Thoracic aorta (tissue), 2 donors: ENCODE measurements at places on chromosomes 6 and 20. TPM values are rescaled to one million over a fixed set of nuclear protein-coding genes. Genes with fewer than 3 reads are reported as not detected.

DNA sequence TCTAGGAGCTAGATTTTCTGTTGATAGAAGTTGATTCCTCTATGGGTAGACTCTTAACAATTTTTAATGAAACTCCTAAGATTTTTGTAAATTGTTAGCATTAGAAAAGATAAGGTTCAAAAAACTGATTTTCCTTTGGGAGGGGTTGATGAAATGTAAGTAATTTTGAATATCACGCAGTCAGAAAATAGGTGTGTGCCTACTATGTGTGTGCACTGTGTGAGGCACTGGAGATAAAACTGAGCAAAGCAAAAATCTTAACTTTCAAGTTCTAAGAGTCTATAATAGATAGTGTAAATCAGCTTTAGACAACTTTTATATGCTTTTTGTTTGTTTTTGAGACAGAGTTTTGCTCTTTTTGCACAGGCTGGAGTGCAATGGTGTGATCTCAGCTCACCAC is 53.3 kb downstream of the FAM217A start:
- DNase-seq, result no peak
- no peak overlapping the region for H3K27ac ChIP-seq
- H3K27me3 ChIP-seq, result no peaks in the 10 kb centered on the region

DNA sequence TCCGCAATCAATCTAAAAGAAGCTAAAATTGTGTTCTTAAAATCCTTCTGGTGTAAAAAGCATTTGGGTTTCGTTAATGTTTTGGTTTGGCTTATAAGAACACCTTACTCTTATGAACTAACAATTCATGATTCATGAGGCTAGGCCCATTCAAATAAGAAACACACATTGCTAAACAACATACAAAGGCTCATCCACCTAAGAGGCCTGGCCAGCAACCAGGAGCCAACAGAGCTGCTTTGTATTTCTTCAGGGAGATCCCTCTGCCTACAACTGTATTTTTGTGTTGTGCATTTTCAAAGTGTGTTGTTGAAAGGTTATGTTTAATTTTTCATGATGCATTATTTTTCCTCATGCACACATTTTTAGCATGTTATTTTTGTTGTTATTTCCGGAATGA is 98.6 kb downstream of the PTPRK start:
- no peak overlapping the region for H3K4me3 ChIP-seq
- H3K4me1 ChIP-seq, result peaks cover 15% of the 10 kb centered on the region
- H3K36me3 ChIP-seq, result no peaks in the 10 kb centered on the region
- no peak for DNase-seq

GRCh38 chr6:101662111-101662897 is 268.8 kb downstream of the GRIK2 start:
- no peak overlapping the region for H3K4me3 ChIP-seq
- no peak for DNase-seq
- no peaks in the 10 kb centered on the region for H3K4me1 ChIP-seq
- no peaks in the 10 kb centered on the region for H3K36me3 ChIP-seq
- H3K27me3 ChIP-seq, result no peaks in the 10 kb centered on the region

- H3K27ac ChIP-seq, result no peak overlapping the region
- peaks cover 7% of the 10 kb centered on the region for H3K4me1 ChIP-seq
- no peak for DNase-seq
Measured at GRCh38 chr6:4903751-4904370, 100.0 kb downstream of the RPP40 start.

DNA sequence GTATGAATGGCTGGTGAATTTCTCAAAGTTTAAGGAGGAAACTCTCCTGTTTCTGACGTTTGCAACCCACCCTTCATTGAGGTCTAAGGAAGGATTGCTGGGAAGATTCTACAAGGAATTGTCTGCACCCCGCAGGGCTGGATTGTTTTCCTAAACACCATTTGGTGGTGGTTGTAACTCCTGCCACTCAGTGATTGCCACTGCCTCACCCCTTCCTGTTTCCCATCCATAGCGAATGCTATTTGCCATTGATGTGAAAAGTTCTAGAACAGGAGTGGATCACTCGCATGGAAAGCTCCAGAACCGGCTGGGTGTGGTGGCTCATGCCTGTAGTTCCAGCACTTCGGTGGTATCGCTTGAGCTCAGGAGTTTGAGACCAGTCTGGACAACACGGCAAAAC is 8.7 kb upstream of the DSP start:
- no peak overlapping the region for H3K4me3 ChIP-seq
- H3K27ac ChIP-seq, result no peak overlapping the region
- H3K36me3 ChIP-seq, result no peaks in the 10 kb centered on the region
- H3K27me3 ChIP-seq, result no peaks in the 10 kb centered on the region
- DNase-seq, result no peak
- no peaks in the 10 kb centered on the region for H3K4me1 ChIP-seq

GRCh38 chr6:157049133-157049532 is 272.0 kb downstream of the ARID1B start:
- H3K4me1 ChIP-seq, result peaks cover 35% of the 10 kb centered on the region
- H3K27ac ChIP-seq, result no peak overlapping the region
- DNase-seq, result no peak
- no peaks in the 10 kb centered on the region for H3K27me3 ChIP-seq
- H3K4me3 ChIP-seq, result no peak overlapping the region
- no peaks in the 10 kb centered on the region for H3K36me3 ChIP-seq

GRCh38 chr6:47752801-47753200 is 29.0 kb upstream of the OPN5 start:
- no peak for DNase-seq
- no peaks in the 10 kb centered on the region for H3K27me3 ChIP-seq
- H3K4me3 ChIP-seq, result no peak overlapping the region
- no peaks in the 10 kb centered on the region for H3K4me1 ChIP-seq
- H3K36me3 ChIP-seq, result no peaks in the 10 kb centered on the region
- no peak overlapping the region for H3K27ac ChIP-seq

- H3K36me3 ChIP-seq, result no peaks in the 10 kb centered on the region
- H3K4me1 ChIP-seq, result no peaks in the 10 kb centered on the region
- no peak overlapping the region for H3K27ac ChIP-seq
- no peak overlapping the region for H3K4me3 ChIP-seq
- no peaks in the 10 kb centered on the region for H3K27me3 ChIP-seq
- DNase-seq, result no peak
Measured at GRCh38 chr6:79408256-79408974, 128.8 kb downstream of the LCA5 start.

- H3K27ac ChIP-seq, result no peak overlapping the region
- H3K36me3 ChIP-seq, result no peaks in the 10 kb centered on the region
- no peak overlapping the region for H3K4me3 ChIP-seq
- DNase-seq, result no peak
- H3K27me3 ChIP-seq, result no peaks in the 10 kb centered on the region
- peaks cover 25% of the 10 kb centered on the region for H3K4me1 ChIP-seq
Measured at GRCh38 chr6:46221222-46221793, 50.5 kb upstream of the ENPP5 start.

GRCh38 chr6:13413900-13414555 is 73.4 kb downstream of the GFOD1 start:
- H3K27ac ChIP-seq, result peak overlapping the region; percentile 97
- H3K27me3 ChIP-seq, result no peaks in the 10 kb centered on the region
- H3K4me1 ChIP-seq, result peaks cover 23% of the 10 kb centered on the region
- no peaks in the 10 kb centered on the region for H3K36me3 ChIP-seq
- no peak overlapping the region for H3K4me3 ChIP-seq

DNA sequence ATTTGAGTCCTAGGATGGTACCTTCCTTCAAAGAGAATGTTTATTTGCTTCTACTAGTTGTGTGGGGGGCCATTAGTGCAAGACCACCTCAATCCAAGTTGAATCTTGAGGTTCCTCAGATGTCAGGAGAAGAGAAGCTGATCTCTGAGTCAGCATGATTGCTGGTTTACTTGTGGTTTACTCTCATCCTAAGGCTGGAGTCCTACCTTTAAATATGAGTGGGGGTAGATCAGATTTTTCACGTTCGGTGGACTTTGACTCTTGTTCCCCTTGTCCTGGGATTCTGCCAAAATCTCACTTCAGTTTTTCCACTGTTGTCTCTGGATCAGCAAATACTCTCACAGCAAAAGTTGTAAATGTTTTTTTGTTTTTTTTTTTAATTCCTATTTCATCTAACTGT is 84.6 kb upstream of the F13A1 start:
- no peak overlapping the region for H3K27ac ChIP-seq
- H3K27me3 ChIP-seq, result no peaks in the 10 kb centered on the region
- H3K4me3 ChIP-seq, result no peak overlapping the region
- H3K4me1 ChIP-seq, result peaks cover 9% of the 10 kb centered on the region
- DNase-seq, result no peak

DNA sequence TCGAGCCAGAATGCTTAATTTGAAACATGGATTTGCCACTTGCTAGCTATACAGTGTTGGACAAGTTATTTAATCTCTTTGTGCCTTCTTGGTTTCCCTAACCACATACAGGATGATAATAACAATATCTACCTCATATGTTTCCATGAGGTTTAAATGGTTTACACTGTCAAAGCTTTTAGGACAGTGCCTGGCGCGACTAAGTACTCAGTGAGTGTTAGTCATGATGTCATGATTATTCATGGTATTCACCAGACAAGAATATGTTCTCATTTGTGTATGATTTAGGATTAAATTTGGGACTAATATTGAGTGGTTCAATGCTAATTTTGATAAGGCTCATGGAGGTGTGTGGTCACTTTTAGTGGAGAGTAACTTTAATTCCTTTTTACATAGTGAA is 167.4 kb downstream of the EYA4 start:
- H3K36me3 ChIP-seq, result no peaks in the 10 kb centered on the region
- H3K4me3 ChIP-seq, result no peak overlapping the region
- H3K27me3 ChIP-seq, result no peaks in the 10 kb centered on the region
- no peak for DNase-seq

- no peak overlapping the region for H3K4me3 ChIP-seq
- peaks cover 5% of the 10 kb centered on the region for H3K36me3 ChIP-seq
- peaks cover 37% of the 10 kb centered on the region for H3K4me1 ChIP-seq
- no peaks in the 10 kb centered on the region for H3K27me3 ChIP-seq
- no peak overlapping the region for H3K27ac ChIP-seq
- DNase-seq, result no peak
Measured at GRCh38 chr20:3995749-3996320, 19.5 kb downstream of the RNF24 start.

GRCh38 chr6:110652520-110652919 is 162.7 kb downstream of the CDK19 start:
- no peaks in the 10 kb centered on the region for H3K36me3 ChIP-seq
- H3K4me3 ChIP-seq, result no peak overlapping the region
- no peak for DNase-seq
- H3K4me1 ChIP-seq, result peaks cover 6% of the 10 kb centered on the region

- H3K27ac ChIP-seq, result no peak overlapping the region
- no peaks in the 10 kb centered on the region for H3K27me3 ChIP-seq
- H3K4me1 ChIP-seq, result peaks cover 4% of the 10 kb centered on the region
- no peaks in the 10 kb centered on the region for H3K36me3 ChIP-seq
Measured at GRCh38 chr6:141303907-141304306, 828.8 kb upstream of the GJE1 start.

GRCh38 chr20:48015141-48015910 is 230.0 kb upstream of the SULF2 start:
- no peak overlapping the region for H3K27ac ChIP-seq
- H3K27me3 ChIP-seq, result no peaks in the 10 kb centered on the region
- no peaks in the 10 kb centered on the region for H3K36me3 ChIP-seq
- H3K4me1 ChIP-seq, result no peaks in the 10 kb centered on the region
- no peak overlapping the region for H3K4me3 ChIP-seq

DNA sequence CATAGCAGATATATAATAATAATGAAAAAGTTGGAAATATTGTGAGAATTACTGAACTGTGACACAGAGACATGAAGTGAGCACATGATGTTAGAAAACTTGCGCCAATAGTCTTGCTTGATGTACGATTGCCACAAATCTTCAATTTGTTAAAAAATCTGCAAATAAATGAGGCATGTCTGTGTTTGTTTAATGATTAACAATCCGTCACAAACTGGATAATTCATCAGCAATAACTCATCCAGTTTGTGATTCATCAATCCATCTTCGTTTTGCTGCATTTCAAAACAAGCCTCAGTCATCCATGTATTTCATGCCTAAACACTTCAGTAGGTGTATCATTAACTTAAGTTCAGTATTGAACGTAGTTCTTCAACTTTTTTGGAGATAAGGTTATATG is 25.5 kb upstream of the SMIM26 start:
- no peak overlapping the region for H3K27ac ChIP-seq
- no peak overlapping the region for H3K4me3 ChIP-seq
- DNase-seq, result no peak
- no peaks in the 10 kb centered on the region for H3K27me3 ChIP-seq
- no peaks in the 10 kb centered on the region for H3K4me1 ChIP-seq
- H3K36me3 ChIP-seq, result peaks cover 44% of the 10 kb centered on the region

- no peak for DNase-seq
- peaks cover 4% of the 10 kb centered on the region for H3K4me1 ChIP-seq
- H3K4me3 ChIP-seq, result no peak overlapping the region
- no peaks in the 10 kb centered on the region for H3K27me3 ChIP-seq
- H3K27ac ChIP-seq, result no peak overlapping the region
Measured at GRCh38 chr6:133553652-133554051, 312.5 kb downstream of the EYA4 start.

- no peak overlapping the region for H3K4me3 ChIP-seq
- no peak overlapping the region for H3K27ac ChIP-seq
- no peaks in the 10 kb centered on the region for H3K27me3 ChIP-seq
- H3K4me1 ChIP-seq, result no peaks in the 10 kb centered on the region
- peaks cover 7% of the 10 kb centered on the region for H3K36me3 ChIP-seq
Measured at GRCh38 chr6:57158658-57159057, 13.5 kb upstream of the BAG2 start.

GRCh38 chr20:41452226-41452625 is 85.6 kb upstream of the EMILIN3 start:
- H3K27me3 ChIP-seq, result no peaks in the 10 kb centered on the region
- no peak overlapping the region for H3K4me3 ChIP-seq
- H3K27ac ChIP-seq, result no peak overlapping the region
- H3K4me1 ChIP-seq, result no peaks in the 10 kb centered on the region
- peaks cover 57% of the 10 kb centered on the region for H3K36me3 ChIP-seq

DNA sequence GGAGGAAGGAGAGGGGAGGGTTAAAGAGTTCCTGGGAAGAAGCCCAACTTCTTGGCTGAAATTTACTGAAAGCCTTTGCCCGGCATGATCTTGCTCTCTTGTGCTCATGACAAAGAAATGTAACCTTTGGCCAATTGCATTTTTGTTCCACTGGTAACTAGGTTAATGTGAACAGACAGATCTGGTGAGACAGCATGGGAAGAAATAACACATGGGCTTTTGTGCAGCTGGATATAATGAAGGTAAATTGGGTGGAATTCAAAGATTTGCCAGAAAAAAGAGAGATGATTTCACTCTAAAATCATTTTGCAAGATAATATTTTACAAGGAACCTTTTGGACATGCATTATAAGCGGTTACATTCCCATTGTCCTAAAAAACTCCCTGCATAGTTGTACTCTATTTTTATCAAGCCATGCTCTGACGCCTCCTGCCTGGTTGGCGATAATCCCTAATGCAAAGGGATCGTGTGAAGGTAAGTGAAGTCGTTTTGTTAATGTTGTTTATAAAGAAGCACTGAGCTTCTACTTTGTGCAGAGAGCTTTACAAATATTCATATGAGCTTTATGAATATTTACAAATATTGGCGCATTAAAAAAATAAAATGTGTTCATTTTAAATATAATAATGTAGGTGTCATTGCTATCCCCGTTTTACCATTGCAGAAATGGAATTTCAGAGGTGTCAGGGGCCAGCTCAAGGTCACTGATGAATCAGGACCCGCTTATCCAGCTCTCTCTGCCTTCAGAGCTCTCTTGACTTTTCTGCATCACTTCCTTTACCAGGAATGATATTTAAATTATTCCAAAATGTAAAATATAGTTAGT is 161.3 kb upstream of the AGPAT4 start:
- H3K27ac ChIP-seq, result peak overlapping the region; percentile 45
- DNase-seq, result no peak
- peak overlapping the region; percentile 61 for H3K4me3 ChIP-seq

RIMS4 gene
- 2.4 TPM for total RNA-seq

PXDC1 gene
- 406 TPM for total RNA-seq

CLVS2 gene
- total RNA-seq, result not detected

GRM1 gene
- not detected for total RNA-seq

HMGCLL1 gene
- total RNA-seq, result not detected

PLCB1 gene
- 16.3 TPM for total RNA-seq

PPP2R5D gene
- total RNA-seq, result 20.1 TPM

C6orf118 gene
- not detected for total RNA-seq

OR2H1 gene
- not detected for total RNA-seq

SLC17A2 gene
- total RNA-seq, result not detected
